ENCODE measurements at places on chromosomes 1 and 21. TPM values are rescaled to one million over a fixed set of nuclear protein-coding genes. Genes with fewer than 3 reads are reported as not detected.

ASPM gene
- total RNA-seq = 0.44 TPM

GRCh38 chr1:5161372-5161771 is 507.0 kb downstream of the AJAP1 start:
- H3K36me3 ChIP-seq = no peaks in the 10 kb centered on the region
- peaks cover 54% of the 10 kb centered on the region for H3K27me3 ChIP-seq
- no peak for DNase-seq
- H3K27ac ChIP-seq = no peak overlapping the region
- H3K4me3 ChIP-seq = no peak overlapping the region

DNA sequence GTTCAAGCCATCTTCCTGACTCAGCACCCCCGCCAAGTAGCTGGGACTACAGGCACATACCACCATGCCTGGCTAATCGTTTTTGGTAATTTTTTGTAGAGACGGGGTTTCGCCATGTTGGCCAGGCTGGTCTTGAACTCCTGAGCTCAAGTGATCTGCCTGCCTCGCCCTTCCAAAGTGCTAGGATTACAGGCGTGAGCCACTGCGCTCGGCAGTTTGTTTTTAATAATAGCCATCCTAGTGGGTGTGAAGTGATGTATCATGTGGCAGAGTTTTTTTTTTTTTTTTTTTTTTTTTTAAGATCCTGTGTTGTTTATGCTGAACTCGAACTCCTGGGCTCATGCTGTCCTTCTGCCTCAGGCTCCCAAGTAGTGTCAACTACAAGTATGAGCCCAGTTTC is 51.8 kb downstream of the SPEN start:
- H3K36me3 ChIP-seq = no peaks in the 10 kb centered on the region
- DNase-seq = no peak
- no peaks in the 10 kb centered on the region for H3K27me3 ChIP-seq
- H3K4me1 ChIP-seq = peaks cover 53% of the 10 kb centered on the region
- H3K4me3 ChIP-seq = no peak overlapping the region

NEGR1 gene
- total RNA-seq = 9.7 TPM

DNA sequence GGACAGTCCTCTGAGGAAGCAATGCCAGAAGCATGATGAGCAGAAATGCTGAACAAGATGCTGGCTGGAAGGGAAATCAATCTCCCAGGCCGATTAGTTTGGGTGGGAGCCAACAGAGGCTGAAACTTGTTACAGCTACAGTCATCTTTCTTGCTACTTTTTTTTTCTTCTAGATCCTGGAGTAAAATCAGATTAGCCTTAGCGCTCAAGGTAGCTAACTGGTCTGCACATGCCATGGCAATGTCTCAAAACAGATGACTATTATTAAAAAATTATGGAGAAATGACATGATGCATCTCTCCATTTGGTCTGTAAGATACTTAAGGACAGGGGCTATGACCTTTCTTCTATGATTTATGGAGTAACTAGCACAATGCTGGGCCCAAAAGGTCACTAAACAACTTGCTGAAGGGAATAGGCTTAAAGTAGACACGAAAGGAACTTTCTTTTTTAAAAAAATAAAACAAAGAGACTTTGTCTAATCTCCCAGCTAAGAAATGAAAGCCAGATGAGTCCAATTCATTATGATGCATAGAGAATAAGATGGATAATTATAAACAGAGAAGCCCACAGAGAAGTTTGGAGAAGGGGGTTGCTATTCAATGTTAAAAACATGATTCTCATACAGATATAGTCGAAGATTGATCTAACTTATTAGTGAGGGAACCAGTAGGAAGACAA is 42.5 kb downstream of the UTP25 start:
- no peaks in the 10 kb centered on the region for H3K36me3 ChIP-seq
- H3K27ac ChIP-seq = no peak overlapping the region

DNA sequence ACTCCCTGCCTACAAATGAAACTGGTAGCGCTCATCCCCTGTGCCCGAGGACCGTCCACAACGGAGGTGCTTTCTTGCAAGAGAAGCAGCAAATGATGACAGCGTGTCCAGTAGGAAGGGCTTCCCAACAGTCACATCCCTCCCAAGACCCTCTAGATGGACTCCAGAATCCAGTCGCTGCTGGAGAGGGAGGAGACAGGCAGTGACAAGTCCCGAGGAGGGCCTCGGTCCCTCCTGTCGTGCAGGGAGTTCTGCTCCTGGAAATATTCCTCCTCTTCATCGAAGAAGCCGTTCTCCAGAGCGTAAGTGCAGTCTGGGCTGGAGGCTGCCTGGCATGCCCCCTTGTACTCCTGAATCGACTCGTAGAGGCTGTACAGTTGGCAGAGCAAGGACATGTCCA is 20.3 kb downstream of the FAM89A start:
- H3K36me3 ChIP-seq = peaks cover 10% of the 10 kb centered on the region
- H3K27me3 ChIP-seq = no peaks in the 10 kb centered on the region
- peak overlapping the region; percentile 87 for H3K27ac ChIP-seq
- H3K4me1 ChIP-seq = peaks cover 21% of the 10 kb centered on the region
- H3K4me3 ChIP-seq = no peak overlapping the region

DNA sequence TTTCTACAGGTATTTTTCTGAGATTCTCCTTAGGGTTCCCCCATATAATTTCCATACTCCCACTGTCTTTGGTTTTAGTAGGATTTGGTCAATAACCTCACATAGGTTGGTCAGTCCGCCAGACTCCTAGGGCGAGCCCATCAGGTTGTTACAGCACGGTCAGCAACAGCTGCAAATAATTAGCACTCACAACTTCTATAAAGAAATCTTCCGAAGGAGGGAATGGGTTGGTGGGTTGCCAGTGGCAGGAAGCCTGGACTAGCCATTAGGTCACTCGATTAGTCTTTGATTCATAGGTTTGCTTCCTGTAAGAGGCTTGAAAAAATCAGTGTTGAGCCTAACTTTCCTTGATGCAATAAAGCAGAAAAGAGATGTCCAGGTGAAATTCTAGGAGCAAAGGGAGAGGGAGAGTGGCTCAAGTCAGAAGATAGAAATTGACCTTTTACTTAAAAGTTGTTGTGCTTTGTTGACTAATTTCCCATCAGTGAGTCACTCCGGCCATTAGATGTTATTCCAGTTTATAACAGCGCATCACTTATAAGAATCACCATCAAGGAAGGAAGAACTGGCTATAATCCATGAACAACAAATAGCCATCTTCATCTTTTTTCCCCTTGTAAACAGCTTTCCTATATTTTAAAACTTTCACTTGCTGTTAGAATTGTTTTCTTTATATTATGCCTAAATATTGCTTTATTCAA is 88.3 kb downstream of the TPR start:
- no peak overlapping the region for H3K27ac ChIP-seq
- no peaks in the 10 kb centered on the region for H3K4me1 ChIP-seq

LCE1D gene
- not detected for total RNA-seq

DNA sequence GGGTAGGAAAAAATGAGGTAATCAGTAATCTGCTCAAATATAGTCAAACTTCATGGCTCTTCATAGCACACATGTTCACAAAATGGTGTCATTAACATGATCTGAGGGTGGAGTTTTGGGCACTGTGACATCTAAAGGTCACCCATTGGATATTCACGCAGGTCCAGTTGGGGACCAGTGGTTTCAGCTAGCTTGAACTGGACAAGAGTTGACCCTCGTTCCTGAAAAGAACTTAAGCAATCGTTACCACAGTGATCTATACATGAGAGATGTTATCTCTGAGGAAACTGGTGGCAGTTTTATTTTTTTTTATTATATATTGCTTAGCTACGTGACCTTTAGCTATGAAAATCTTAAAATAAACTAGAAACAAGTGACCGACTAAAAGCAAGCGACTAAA is 3.0 kb upstream of the OR2C3 start:
- no peaks in the 10 kb centered on the region for H3K4me1 ChIP-seq
- no peak overlapping the region for H3K27ac ChIP-seq
- DNase-seq = no peak
- no peaks in the 10 kb centered on the region for H3K36me3 ChIP-seq
- H3K4me3 ChIP-seq = no peak overlapping the region

GRCh38 chr1:219958875-219959417 is 30.6 kb upstream of the SLC30A10 start:
- no peak overlapping the region for H3K27ac ChIP-seq
- H3K36me3 ChIP-seq = no peaks in the 10 kb centered on the region
- H3K27me3 ChIP-seq = no peaks in the 10 kb centered on the region
- no peaks in the 10 kb centered on the region for H3K4me1 ChIP-seq
- H3K4me3 ChIP-seq = no peak overlapping the region

GCSAML gene
- 0.19 TPM for total RNA-seq

GRCh38 chr1:66253330-66253921 is 280.5 kb upstream of the SGIP1 start:
- no peak overlapping the region for H3K27ac ChIP-seq
- H3K4me1 ChIP-seq = peaks cover 11% of the 10 kb centered on the region
- no peaks in the 10 kb centered on the region for H3K36me3 ChIP-seq
- no peak for DNase-seq

Data from left ventricle myocardium inferior (tissue), 1 donor.